ENCODE measurements at places on chromosomes 2 and 18.

- no peak for DNase-seq
These were observed 410.6 kb downstream of the PIK3C3 start for GRCh38 chr18:42365591-42365990.

GRCh38 chr2:86443631-86444350 lies 2.6 kb downstream of the KDM3A start:
- DNase-seq: no peak

DNA sequence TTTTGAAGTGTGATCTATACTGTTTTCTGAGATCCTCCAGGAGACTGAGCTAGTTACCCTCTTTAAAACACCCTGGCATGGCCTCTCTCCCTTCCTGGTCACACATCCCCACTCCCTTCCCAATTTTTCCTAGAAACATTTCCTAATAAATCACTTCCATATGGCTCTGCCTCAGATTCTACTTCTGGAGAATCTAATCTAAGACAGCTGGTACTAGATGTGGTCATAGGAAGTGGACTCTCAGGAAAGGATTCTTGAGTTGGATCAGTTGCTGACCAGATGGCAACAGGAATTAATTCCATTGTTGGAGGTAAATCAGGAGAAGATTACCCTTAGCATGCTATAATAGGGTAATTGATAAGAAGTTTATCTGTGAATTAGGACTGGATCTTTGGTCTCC lies 310.5 kb downstream of the SATB2 start:
- DNase-seq: no peak

DNA sequence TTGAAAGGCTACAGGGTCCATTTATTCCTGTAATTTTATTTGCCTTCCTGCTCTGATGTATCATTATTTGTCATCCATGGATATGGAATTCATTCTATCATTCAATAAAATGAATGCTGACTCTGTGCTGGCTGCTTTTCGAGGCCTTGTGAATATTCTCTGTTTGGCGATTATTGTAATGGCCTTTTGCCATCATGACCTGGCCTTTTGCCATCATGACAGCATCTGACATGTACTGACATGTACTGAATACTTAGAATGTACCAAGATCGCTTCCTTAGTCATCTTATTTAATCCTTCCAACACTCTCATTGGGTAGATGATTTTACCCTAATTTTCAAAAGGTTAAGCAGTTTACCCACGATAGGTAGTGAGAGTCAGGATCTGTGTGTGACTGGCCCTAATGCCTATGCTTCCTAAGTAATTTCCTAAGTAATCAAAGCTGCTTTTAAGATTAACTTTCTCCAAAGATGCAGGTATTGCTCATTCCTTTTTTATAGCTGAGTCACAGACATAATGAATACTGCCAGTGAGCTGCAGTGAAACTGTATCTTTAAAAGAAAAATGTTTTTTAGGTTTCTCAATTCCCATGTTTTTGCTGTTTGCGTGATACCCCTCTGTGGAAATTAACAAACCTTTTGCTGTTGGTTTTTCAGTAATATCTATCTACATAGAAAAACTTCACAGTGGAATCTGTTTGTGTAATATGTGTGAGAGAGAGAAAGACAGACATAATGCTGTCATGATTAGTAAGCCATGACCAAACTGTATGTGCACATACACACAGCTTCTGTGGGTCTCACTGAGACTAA lies 127.8 kb downstream of the CERS6 start:
- no peak for DNase-seq

DNA sequence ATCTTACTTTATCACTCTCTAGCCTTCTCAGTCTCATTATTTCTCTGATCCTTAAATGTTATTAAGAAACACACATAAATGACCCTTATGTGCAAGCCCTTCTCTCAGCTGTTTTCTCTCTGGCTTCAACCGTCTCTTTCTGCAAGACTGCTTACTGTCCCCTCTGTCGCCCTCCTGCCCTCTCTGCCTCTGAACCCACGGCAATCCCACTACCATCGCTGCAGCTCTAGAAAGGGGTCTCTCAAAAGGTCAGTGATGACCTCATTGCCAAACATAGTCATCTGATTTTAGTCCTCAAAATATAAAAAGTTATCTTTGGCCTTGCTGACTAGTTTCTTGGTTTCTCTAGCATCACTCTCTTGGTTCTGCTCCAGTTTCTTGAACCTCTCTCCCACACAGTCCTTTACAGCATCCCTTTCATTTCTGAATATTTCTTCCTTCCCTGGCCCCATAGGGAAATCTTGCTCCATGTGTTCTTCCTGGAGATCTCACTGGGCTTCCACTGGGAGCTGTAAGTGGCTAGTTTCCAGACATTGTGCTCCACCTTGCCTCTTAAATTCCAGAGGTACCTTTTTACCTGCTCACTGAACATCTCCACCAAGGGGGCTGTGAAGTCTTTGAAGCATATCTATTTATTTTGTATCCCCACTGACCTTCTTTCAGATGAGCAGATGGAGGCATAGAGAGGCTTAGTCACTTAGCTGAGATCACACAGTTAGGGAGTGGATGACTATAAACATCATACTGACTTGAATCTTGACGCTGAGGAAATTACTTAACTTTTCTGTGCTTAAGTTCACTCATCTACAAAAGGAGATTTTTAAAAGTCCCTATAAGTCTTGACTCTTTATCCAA lies 96.2 kb downstream of the PDE1A start:
- no peak for DNase-seq

DNA sequence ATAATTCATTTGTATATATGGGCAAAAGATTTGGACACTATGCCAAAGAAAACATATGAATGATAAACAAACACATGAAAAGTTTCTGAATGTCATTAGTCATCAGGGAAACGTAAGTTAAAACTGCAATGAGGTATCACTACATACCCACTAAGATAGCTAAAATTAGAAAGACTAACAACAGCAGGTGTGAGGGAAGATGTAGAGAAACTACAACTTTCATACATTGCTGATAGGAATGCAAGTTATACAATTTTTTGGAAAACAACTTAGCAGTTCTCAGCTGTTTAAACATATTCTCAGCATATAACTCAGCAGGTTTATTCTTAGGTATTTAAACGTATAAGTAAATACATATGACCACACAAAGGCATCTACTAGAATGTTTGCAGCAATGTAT lies 563.5 kb upstream of the KLHL29 start:
- DNase-seq: no peak

- DNase-seq: no peak
These were observed 443.6 kb downstream of the TDRD15 start for GRCh38 chr2:21567395-21567794.

GRCh38 chr2:174376967-174377366 lies 18.6 kb upstream of the SCRN3 start:
- no peak for DNase-seq

DNA sequence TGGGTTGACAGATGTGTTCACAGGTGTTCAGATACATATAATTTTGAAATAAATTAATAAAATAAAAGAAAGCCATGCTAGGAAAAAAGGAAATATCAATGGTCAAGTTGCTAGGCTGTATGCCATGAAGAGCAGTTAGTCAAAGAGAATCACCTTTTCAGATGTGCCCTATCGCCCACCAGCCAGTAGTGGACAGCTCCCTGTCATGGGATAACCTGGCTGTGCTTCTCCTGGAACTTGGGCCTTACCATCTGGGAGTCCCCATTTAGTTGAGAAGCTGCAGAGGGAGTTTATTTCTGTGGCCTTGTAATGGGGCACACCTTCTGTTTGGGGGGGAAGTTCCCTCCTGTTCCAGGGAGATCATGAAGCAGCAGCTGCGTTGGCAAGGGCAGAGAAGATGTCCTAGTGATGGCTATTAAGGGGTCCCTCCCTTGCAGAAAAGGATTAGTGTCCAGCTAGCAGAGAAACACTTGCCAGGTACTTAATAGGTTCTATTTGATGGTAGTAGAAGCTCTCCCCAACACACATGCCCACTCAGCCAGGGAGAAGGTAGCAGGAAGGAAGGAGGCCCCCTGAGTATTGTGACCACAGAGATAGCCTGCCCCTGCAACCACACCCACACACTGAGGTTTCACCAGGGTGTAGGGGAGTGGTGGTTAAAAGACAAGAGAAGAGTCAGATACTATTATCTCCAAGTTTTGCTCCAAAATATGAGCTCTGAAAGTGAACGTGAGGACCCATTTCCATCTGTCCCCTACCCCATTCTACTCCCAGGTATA lies 117.7 kb downstream of the B3GNT2 start:
- DNase-seq: no peak

DNA sequence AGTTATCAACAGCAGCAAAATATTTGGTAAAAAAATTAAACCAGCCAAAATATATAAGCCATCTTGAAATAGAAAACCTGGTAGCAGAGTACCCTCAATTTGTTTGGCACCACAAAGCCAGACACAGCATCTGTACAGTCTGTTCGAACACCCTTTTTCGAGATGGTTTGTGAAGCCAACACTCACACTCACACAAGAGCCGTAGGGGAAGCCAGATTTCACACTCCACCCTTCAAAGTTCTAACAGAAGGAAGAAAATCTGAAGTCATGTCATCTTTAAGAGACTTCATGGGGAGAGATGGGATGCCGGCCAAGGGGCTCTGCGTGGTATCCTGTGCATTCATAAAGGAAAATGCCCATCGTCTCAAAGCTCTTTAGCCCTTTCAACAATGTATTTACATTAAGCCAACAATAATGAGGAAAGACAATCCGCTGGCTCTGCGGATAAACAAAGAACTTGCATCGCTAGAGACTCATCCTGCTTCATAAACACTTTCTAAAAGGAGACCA lies 451.5 kb upstream of the CHST9 start:
- no peak for DNase-seq

- DNase-seq: no peak
These were observed 3.5 kb upstream of the FHOD3 start for GRCh38 chr18:36294031-36294430.

DNA sequence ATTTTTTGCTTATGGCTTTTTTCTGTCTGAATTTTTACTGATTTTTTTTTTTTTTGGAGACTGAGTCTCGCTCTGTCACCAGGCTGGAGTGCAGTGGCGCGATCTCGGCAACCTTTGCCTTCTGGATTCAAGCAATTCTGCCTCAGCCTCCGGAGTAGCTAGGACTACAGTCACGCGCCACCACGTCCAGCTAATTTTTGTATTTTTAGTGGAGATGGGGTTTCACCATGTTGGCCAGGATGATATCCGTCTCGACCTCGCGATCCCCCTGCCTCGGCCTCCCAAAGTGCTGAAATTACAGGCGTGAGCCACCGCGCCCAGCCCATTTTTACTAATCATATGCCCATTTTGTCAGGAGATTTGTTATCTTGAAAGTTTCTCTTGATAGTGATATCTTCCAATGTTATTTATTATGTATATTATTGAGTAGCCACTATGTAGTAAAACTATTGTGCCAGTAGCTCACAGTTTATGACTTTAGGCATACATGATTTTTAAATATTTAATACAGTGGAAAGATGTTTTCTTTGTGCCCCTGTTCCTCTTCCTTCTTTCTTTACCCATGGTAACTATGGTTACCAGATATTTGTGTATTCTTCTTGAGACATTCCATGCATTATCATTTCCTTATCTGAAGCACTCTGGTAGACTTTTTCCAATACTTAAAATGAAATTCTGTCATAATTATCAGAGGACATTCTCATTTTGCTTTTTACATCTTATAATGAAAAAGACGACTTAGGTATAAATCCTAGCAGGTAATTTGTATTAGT lies 2.1 kb downstream of the HAT1 start:
- DNase-seq: no peak

- DNase-seq: no peak
These were observed 8.5 kb upstream of the SPATS2L start for GRCh38 chr2:200297989-200298388.

DNA sequence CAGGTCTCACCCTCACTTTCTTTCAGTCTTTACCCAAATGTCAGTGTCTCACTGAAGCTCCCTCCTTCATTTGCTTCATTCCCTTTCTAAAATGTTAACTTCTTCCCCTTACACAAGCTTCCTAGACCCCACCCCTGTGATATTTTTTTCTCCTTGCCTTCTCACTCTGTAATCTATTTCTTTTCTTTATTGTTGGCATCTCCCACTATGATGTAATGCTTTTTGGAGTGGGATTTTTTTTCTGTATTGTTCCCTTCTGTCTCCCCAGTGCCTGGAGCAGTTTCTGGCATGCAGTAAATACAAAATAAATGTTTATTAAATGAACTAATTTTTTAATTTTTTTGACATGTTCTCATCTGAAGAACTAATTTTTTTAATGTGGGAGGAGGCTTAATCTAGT lies 55.9 kb upstream of the MAP3K20 start:
- DNase-seq: no peak

DNA sequence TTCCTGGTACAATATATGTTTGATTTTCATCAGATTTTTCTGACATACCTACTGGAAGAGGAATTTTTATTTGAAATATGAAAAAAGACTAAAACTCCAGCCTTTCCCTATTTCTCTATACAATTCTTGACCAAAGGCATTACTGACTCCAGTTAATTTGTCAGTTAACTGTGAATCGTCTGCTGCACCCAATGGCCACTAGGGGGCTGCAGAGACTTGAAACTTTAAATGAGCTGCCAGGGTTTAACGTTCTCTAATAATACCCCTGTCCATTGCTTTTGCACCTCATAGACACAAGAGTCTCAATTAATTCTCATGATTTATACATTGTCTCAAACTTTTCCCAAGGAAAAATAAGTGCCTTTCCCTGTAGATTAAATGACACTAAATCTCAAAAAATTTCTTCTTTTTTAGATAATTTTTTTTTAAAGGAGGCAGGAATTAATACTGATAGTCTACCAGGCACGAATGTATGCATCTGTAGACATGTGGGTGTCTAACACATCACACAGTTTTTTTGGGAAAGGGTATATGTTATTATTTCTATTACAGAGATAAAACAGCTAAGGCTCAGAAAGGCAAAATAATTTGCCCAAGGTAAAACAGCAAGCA lies 1.8 kb upstream of the ALK start:
- DNase-seq: peak; percentile 47

DNA sequence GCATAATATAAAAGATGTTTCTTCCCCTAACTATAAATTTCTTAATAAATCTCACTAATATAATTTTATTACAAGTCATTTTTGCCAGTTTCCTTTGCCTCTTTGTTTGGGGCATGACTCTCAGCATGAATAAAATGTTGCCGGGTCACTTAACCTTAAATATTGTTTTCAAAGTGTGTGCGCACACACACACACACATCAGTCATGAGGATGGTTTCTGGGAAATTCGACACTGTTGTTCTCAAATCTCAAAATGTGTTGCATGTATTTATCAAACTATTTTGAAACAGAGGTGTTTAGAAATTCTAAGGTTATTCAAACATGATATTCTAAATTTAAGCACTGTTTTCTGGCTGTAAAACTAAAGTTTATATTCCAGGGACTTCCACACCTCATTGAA lies 31.5 kb downstream of the FAP start:
- no peak for DNase-seq

GRCh38 chr18:57084331-57085271 lies 62.3 kb upstream of the BOD1L2 start:
- no peak for DNase-seq

- no peak for DNase-seq
These were observed 908.4 kb upstream of the CRIM1 start for GRCh38 chr2:35447215-35447614.

DNA sequence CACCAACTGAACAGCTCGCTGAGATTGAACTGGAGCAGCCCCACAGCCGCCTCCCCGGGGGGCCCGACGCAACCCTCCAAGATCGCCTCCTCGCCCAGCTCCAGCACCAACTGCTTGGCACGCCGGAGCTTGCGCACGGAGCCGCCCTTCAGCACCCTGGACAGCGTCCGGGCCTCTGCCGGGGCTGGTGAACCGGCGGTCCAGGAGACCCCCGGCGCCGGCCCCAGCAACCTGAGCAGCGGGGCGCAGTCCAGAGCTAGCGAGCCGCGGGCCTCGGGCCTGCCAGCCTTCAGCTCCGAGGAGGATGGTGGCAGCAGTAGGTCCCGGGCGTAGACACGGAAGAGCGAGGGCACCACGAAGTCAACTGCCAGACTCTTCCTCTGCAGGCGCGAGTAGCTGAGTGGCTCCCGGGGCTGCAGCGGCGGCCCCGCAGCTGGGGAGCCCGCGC lies 1.2 kb downstream of the ALK start:
- DNase-seq: no peak
